ENCODE measurements at places on chromosomes 7 and 10. TPM values are rescaled to one million over a fixed set of nuclear protein-coding genes. Genes with fewer than 3 reads are reported as not detected.

TMEM225B gene
- 0.52 TPM for total RNA-seq

CYP3A4 gene
- not detected for total RNA-seq

CARD11 gene
- not detected for total RNA-seq

PNLIPRP2 gene
- total RNA-seq: not detected

DRGX gene
- not detected for total RNA-seq

ST8SIA6 gene
- total RNA-seq: not detected

PLAC9 gene
- total RNA-seq: 8.0 TPM

DNAH11 gene
- total RNA-seq: 0.92 TPM

NCF1 gene
- total RNA-seq: not detected

WDFY4 gene
- total RNA-seq: not detected

LRRD1 gene
- total RNA-seq: 0.07 TPM

C7orf33 gene
- total RNA-seq: not detected

BAIAP2L1 gene
- total RNA-seq: 4.2 TPM

RBP4 gene
- total RNA-seq: 0.59 TPM

CCAR1 gene
- 27.8 TPM for total RNA-seq

CPXM2 gene
- total RNA-seq: 114 TPM

Data from smooth muscle cell of the pulmonary artery (primary cell).